Stimulated activated CD8-positive, alpha-beta memory T cell treated with anti-CD3 and anti-CD28 coated beads, Interleukin-15, amount 100 ng/mL, for 24 hours (primary cell): ENCODE measurements at places on chromosomes 16 and 17.

GRCh38 chr17:14301279-14302090, 604 bp downstream of the HS3ST3B1 start:
- DNase-seq: no peak

GRCh38 chr16:10741844-10742243, 1.8 kb upstream of the NUBP1 start:
- DNase-seq: no peak

GRCh38 chr16:23876256-23876896, 40.6 kb downstream of the PRKCB start:
- no peak for DNase-seq

- DNase-seq: no peak
Observed at GRCh38 chr17:82655523-82655922, 7.3 kb upstream of the WDR45B start.

GRCh38 chr17:81967533-81968395, 6.8 kb upstream of the NOTUM start:
- DNase-seq: peak; percentile 62
